ENCODE measurements at places on chromosomes 11 and 22.
A peak's percentile ranks its signal among the peaks of the same experiment; 100 is the strongest.

DNA sequence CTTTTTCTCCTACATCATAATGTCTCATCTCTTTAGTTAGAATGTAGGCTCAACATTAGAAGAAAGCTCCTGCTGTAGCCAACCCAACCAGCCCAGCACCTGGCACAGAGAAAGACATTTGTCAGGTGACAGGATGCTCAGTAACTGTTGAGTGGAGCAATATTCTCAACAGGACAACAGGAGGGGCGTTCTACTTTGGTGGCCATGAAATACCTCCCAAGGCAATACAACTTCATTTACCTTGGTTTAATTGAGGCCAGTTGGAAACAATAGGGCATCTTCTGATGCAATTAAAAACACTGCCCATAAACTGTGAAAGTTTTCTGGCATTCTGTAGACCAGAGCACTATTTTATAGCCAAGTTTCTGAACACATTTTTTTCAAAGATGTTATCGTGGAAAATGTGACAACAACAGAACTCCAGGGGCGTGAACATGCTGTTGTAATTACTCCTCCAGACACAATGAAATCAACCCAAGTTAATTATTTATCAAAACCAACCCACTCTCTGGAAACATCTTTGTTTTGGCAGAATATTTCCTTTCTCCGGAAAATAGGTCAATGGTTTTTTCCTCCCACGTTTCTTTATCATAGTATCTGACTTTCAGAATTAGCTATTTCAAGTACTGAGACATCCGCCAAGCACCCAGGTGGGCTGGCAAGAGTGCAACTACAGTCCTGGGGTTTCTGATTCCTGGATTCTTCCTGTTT, 538.1 kb downstream of the SOX6 start:
- no peak for DNase-seq

DNA sequence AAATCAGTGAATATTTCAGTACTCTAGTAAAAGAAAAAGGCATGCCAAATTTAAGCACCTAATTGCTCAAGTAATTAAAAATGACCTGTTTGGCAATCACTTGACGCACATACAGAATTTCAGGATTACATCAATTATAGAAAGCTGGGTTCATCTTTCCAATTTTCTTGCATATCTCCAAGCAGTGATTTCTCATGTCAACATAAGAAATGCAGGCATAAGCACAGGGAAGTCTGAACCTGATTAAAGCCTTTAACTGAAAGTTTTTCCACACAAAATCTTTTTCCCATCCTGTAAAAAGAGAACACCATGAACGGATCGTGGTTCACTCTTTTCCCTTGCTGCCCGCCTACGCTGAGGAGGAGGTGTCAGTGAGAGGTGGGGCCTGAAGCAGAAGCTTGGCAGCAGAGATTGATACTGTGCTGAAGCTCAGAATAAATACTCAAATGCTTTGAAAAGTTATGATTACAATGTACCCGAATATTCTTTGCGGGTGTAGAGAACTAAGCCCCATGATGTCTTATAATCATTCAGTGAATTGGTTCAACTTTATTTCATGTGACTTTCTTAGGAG, 704.1 kb upstream of the CCDC90B start:
- DNase-seq: no peak

- DNase-seq: no peak
Observed at GRCh38 chr11:70397336-70397982, 870 bp upstream of the CTTN start.

DNA sequence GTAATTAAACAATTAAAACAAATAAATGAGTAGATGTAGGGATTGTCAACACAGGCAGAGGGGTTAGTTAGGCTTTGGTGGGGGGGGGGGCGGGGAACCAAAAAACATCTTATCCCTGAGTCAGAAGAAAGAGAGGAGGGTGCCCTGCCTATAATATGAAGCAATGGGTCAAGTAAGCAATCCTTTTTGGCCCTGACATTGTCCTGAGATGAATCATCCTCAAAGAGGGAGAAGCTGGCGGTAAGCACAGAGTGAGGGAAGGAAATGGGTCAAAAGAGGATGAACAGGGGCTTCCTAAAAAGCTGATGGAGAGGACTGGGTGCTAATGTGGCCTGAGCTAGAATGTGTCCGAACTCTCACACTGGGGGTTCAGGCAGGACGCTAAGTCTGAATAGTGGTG, 4.7 kb downstream of the OLFML1 start:
- no peak for DNase-seq

GRCh38 chr11:68988491-68988890, 7.7 kb upstream of the MRGPRD start:
- DNase-seq: no peak

GRCh38 chr11:121741761-121742361, 289.1 kb upstream of the SORL1-AS1 start:
- DNase-seq: no peak

DNA sequence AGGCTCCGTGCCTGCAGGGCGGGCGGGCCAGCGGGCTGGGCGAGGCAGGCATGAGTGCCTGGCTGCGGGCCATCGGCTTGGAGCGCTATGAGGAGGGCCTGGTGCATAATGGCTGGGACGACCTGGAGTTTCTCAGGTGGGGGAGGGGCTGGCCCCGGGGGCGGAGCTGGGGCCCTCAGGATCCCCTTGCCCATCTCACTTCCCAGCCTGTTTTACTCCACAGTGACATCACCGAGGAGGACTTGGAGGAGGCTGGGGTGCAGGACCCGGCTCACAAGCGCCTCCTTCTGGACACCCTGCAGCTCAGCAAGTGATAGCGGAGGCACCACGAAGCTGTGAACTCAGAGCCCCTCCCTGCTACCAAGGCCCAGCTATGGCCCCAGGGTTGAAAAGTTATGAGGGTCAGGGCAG, 5.9 kb downstream of the PHOX2A start:
- no peak for DNase-seq

DNA sequence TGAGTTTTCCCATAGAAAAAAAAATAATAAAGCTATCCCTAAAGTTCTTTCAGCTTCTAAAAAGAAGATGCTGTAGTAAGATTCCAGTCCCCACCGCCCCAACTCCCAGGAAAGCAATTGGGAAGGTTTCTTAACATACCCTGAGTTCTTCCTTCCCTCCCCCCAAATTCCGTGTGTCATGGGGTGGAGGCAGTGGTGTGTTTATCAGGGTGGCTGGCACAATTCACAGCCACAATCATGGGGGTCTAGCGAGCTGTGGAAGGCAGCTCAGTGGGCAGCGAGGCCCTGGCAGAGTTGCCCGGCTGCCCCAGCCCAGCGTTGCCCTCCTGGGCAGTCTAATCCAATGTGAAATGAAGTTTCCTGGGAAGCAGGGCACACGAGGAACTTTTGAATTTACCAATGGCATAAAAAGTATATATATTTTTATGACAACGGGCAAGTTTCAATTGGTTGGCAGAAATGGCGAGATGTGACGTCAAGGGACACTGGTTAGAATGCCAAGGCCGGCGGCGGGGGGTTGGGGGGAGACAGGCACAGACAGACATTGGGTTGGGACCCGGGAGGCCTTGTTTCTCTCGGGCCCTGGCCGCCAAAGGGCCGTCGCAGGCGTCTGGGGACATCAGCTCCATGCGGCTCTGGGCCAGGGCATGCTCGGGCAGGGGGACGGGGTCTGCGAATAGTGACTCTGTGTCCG, 80.7 kb upstream of the PPARA start:
- DNase-seq: no peak

GRCh38 chr11:58957922-58958321, 18.6 kb downstream of the GLYATL1 start:
- DNase-seq: no peak

DNA sequence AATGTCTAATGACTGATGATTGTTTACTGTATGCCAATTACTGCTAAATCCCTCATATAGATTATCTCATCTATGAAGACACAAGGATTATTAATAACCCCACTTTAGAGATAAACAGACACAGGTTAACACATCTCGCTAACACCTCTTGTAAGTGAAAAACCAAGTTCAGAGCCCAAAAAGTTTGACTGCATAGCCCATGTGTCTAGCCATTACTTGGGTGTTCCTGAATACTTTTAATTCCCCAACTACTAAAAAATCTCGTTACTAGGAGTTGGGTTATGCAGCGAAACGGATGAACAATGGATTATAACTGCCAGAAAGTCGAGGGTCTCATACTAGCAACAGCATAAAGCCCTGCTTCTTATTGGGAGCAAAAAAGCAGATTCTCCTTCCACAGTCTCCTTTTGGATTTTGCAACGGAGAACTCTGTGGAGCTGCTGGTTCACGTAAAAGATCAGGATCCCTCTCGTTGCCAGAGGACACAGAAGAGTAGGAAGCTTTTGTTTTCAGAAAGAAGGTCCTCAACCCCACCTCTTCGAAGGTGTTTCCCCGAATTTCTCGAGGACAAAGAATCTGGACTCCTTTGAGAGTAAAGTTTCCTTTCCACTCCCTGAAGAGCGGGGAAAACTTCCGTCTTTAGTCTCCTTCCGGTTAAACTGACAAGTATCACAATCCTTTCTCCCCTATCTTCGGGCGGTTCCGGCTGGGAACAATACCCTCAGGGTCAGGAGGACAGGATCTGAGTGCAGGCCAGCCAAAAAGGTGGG, 979 bp downstream of the ZBED5 start:
- DNase-seq: no peak

DNA sequence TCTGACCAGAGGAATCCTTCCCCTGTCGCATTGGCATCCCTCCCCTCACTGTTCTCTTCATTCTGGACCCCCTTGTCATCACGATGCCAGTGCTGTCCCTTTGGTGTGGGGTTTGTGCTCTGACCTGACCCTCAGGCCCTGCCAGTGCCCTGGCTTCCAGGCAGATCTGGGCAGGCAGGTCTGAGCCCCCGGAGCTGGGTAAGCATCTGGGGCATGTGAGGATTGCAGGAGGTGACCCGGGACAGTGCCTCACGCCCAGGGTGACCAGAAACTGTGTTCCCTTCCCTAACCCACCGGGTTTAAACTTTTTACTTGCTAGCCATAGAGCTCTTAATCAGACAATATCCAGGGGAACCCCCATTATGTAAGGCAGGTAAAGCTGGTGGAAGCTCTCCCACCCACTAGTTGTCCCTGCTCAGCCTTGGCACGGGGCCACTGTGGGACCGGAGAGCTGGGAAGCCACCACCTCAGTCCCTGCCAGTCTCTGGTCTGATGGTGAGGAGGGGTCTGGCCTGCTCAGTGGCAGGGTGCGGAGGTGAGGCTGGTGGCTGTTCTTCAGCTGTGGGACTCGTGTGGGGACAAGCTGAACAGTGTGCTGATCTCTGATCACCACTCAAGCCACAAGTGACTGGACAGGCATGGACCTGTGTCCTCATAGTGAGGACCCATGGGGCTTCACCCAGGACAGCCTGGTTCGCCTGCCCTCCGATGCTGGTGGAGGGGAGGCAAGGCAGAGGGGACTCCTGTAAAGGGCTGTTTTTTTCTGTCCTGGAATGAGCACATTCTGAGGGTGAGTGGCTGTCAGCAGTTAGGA, 38.0 kb downstream of the BCR start:
- no peak for DNase-seq

- no peak for DNase-seq
Observed at GRCh38 chr11:120211522-120212258, 858 bp downstream of the OAF start.

GRCh38 chr11:35100013-35100383, 39.0 kb upstream of the CD44 start:
- DNase-seq: peak; percentile 59

DNA sequence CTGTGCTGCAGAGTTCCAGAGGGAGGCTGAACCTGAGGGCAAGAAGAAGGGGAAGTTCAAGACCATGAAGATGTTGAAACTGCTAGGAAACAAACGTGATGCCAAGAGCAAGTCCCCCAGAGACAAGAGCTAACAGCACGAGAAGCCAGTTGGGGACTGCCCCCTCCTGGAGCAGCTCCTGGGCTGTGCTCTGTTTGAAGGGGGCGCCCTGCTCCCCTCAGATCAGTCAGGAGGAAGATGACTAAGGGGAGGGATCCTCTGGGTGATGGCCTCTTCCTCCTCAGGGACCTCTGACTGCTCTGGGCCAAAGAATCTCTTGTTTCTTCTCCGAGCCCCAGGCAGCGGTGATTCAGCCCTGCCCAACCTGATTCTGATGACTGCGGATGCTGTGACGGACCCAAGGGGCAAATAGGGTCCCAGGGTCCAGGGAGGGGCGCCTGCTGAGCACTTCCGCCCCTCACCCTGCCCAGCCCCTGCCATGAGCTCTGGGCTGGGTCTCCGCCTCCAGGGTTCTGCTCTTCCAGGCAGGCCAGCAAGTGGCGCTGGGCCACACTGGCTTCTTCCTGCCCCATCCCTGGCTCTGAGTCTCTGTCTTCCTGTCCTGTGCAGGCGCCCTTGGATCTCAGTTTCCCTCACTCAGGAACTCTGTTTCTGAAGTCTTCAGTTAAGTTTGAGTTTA, 12.6 kb downstream of the C22orf23 start:
- no peak for DNase-seq

- no peak for DNase-seq
Observed at GRCh38 chr22:20431511-20432192, 6.0 kb downstream of the SCARF2 start.

GRCh38 chr11:91396236-91397133, 828.1 kb upstream of the FAT3 start:
- DNase-seq: no peak

- no peak for DNase-seq
Observed at GRCh38 chr22:26462051-26462450, 21.5 kb downstream of the HPS4 start.

DNA sequence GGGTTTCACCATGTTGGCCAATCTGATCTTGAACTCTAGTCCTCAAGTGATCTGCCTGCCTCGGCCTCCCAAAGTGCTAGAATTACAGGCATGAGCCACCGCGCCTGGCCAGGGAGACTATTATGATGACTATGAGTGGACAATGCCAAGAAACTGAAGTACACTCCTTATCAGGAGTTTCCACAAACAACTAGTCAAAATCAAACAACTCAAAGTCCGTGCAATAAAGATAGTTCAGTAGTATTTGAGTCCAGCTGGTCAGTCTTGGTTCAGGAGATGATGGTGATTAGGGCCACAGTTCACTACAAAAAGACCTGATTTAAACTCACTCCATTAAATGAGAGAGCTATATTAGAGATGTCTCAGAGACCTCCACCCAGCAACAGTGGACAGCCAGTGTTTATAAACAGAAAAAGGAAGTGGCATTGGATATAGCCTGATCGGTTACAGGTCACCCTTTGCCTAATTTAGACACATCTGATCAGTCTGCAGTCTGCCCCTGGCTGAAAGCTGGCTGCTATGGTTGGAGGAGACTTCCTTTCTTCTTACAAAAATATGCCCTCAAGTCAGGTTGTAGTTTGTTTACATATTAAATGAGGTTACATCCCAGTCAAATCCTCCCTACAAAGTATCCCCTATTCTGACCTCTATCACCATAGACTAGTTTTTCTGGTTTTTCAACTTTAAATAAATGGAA, 17.0 kb downstream of the CD3E start:
- no peak for DNase-seq

- DNase-seq: no peak
Observed at GRCh38 chr11:60078745-60079144, 9.7 kb upstream of the MS4A2 start.

- DNase-seq: no peak
Observed at GRCh38 chr22:26804911-26805539, 147.6 kb downstream of the MIAT start.

Data from amniotic stem cell (primary cell).